ENCODE measurements at places on chromosomes 16 and 17. TPM values are rescaled to one million over a fixed set of nuclear protein-coding genes. Genes with fewer than 3 reads are reported as not detected.

The MYH8 gene
- under 0.01 TPM for total RNA-seq

The TMC8 gene
- 0.92 TPM for total RNA-seq

The ADAM11 gene
- total RNA-seq: 19.8 TPM

The C16orf89 gene
- total RNA-seq: 2.3 TPM

The ATP2A1 gene
- total RNA-seq: 0.23 TPM

The KRT31 gene
- 0.23 TPM for total RNA-seq

The CACNG3 gene
- 2.5 TPM for total RNA-seq

The TMEM235 gene
- not detected for total RNA-seq

The SULT1A2 gene
- 0.69 TPM for total RNA-seq

The SEZ6L2 gene
- 88.1 TPM for total RNA-seq

The UNC13D gene
- total RNA-seq: 2.5 TPM
